ENCODE measurements at places on chromosomes 16 and 17. TPM values are rescaled to one million over a fixed set of nuclear protein-coding genes. Genes with fewer than 3 reads are reported as not detected.

DNA sequence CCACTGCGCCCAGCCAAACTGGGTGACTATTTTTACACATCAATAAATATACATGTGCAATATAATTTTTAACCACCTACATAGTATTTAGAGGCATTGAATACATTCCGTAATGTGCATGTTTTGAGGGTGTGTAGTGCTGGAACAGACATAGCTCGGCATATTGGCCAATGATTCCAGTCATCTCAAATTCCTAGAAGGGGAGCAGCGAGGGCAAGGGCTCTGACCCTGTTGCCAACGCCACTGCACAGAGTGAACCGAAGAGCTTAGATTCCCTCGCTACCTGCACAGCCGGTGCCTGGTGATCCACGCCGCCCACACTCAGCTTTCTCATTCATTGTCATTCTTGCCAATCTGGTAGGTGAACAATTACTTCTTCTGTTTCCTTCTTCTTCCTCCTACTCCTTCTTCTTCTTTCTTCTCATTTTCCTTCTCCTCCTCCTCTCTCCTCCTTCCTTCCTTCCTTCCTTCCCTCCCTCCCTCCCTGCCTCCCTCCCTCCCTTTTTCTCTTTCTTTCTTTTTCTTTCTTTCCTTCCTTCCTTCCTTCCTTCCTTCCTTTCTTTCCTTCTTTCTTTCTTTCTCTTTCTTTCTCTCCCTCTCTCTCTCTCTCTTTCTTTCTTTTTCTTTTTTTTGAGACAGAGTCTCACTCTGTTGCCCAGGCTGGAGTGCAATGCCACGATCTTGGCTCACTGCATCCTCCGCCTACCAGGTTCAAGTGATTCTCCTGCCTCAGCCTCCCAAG, 26.3 kb upstream of the ATP2A3 start:
- DNase-seq = no peak

GRCh38 chr17:61462719-61463315, 10.6 kb downstream of the TBX4 start:
- DNase-seq = no peak

- no peak for DNase-seq
These were observed 90.7 kb upstream of the SMIM36 start for GRCh38 chr17:55601874-55602364.

Gene KCNH6
- not detected for total RNA-seq

All from activated naive CD8-positive, alpha-beta T cell treated with anti-CD3 and anti-CD28 coated beads for 36 hours (primary cell).